Psoas muscle (tissue), 8 donors: ENCODE measurements at places on chromosomes 1 and 21. TPM values are rescaled to one million over a fixed set of nuclear protein-coding genes. Genes with fewer than 3 reads are reported as not detected.

Gene SNRNP40
- 17.6 TPM for total RNA-seq

Gene LAMC2
- 0.25 TPM for total RNA-seq

Gene CR1
- 1.0 TPM for total RNA-seq

Gene SH3BGR
- total RNA-seq = 399 TPM

Gene COL9A2
- total RNA-seq = 0.18 TPM

Gene NMNAT2
- total RNA-seq = 0.30 TPM

Gene PIK3R3
- total RNA-seq = 23.9 TPM

Gene ARTN
- 0.71 TPM for total RNA-seq

Gene KCNJ15
- total RNA-seq = 0.16 TPM

Gene KPRP
- total RNA-seq = not detected

Gene TNNT2
- 4.3 TPM for total RNA-seq

Gene S100A2
- total RNA-seq = 10.0 TPM

Gene GABPA
- total RNA-seq = 19.8 TPM

Gene OR14A2
- total RNA-seq = not detected

Gene PIK3C2B
- 13.8 TPM for total RNA-seq

Gene CFAP107
- total RNA-seq = not detected
